Aorta (tissue), 5 donors: ENCODE measurements at places on chromosomes 7 and 10. TPM values are rescaled to one million over a fixed set of nuclear protein-coding genes. Genes with fewer than 3 reads are reported as not detected.

The CHPF2 gene
- polyA plus RNA-seq = 53.5 TPM

DNA sequence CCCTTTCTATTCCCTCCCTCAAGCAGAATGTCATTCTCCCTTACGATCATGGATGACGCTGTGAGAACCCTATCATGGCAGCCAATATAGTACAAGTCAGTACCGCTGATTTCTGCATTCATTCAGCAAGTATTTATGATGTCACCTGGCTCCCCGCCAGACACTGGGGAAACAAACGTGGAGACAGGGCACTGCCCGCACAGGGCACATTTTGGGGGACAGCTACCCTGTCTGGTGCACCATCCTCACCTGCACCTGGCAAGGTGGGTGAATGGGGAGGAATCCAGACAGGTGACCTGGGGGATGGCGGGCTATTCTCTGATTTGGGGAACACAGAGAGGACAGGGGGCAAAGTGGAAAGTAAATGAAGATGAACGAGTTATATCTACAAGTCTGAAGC is 28.4 kb downstream of the MKI67 start:
- no peaks in the 10 kb centered on the region for H3K4me1 ChIP-seq
- H3K36me3 ChIP-seq = no peaks in the 10 kb centered on the region
- DNase-seq = no peak
- H3K27ac ChIP-seq = no peak overlapping the region
- H3K27me3 ChIP-seq = no peaks in the 10 kb centered on the region

The BCCIP gene
- polyA plus RNA-seq = 55.0 TPM

The RPEL1 gene
- not detected for polyA plus RNA-seq

The EVX1 gene
- polyA plus RNA-seq = not detected

The ZNF365 gene
- polyA plus RNA-seq = 1.3 TPM
